ENCODE measurements at places on chromosomes 7 and 10.
A peak's percentile ranks its signal among the peaks of the same experiment; 100 is the strongest.

DNA sequence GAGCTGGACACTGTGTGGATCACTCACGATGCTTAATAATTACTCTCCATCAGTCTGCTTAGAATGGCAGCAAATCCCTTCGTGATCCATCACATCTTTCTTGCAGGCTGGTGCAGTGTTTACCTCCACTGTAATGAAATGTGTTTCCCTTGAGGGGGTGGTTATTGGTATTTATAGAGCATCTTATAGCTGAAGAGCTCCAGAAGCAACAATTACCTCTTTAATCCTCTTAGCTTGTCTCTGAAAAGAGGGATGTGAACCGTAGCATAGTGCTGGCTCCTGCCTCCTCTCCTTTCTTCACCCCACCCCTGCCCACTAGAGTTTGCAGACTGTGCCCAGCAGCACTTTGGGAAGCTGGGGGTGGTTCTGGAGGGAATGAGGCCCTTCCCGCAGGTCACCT, 132.6 kb downstream of the CAMK1D start:
- no peak for DNase-seq

GRCh38 chr7:91503934-91504555, 239.8 kb downstream of the FZD1 start:
- no peak for DNase-seq

DNA sequence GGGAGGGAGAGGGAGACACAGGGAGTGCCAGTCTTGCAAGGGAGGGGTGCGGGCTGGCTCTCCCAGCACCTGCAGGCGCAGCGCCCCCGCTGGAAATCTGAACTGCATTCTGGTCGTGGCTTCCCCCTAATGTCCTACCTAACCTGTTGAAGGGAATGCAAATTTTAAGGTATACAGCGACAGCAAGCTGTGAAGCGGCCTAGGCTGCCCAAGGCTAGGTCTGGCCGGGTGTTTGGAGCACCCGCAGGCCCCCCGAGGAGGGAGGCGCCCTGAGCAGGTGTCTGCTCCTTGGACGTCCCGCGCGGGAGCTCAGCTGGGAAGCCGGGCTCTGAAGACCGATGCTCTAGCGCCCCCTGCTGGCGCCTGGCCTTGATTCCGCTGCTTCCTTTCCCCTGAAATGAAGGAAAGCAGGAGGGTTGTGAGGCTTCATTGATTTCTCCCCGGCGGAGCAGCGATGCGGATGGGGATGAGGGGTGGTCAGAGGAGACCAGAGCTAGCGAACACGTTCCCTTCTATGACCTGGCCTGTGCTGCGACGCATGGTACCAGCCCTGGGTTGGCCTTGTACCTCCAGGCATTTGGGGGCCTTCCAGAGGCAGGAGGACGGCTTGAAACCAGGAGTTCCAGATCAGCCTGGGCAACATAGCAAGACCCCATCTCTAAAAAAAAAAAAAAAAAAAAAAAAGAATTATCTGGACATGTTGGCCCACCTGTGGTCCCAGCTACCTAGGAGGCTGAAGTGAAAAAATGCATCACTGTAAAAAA, 601.3 kb downstream of the GALNT17 start:
- DNase-seq: peak; percentile 65

DNA sequence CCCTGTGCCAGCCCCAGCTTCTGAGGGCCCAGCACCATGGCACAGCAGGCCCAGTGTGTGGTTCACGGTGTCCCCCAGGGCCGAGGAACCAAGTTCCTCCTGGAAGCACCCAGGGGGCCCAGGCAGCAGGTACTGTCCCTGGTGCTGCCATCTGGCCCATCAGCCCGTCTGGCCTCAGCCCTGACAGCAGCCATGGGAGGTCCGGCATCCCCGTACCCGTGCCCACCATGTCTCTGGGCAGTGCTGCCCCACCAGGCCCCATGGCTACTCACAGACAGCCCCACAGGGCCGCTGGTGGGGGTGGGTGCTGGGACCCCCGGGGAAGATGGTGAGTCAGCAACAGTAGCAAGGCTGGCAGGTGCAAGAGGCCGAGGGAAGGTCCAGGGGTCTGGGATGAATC, 32.8 kb downstream of the STK32C start:
- no peak for DNase-seq

- no peak for DNase-seq
Observed at GRCh38 chr10:78910886-78911285, 157.9 kb upstream of the ZMIZ1 start.

- no peak for DNase-seq
Observed at GRCh38 chr10:131743190-131744151, 157.3 kb upstream of the PPP2R2D start.

DNA sequence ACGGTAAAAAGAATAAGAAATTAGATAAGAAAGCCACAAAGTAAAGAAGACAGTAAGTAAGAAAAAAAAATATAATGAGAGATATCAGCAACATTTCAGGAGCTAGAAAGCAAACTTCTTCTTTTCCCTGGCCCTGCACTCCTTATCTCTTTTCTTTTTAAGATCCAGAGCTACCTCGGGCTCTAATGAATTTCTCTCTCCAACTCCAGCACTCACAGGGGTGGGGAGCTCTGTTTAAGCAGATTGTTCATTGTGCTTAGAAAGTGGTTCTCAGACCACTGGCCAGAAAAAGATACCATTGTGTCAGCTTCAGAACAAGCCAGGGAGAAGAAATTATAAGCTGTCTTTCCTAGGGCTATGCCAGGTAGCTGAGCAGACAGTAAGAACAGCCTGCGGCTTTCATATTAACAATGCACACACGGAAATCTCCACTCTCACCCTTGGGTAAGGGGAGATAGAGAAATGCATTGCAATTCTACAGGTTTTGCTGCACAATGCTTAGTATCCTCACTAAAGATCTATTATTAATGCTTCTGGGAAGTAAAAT, 19.3 kb downstream of the OR2F1 start:
- DNase-seq: no peak

DNA sequence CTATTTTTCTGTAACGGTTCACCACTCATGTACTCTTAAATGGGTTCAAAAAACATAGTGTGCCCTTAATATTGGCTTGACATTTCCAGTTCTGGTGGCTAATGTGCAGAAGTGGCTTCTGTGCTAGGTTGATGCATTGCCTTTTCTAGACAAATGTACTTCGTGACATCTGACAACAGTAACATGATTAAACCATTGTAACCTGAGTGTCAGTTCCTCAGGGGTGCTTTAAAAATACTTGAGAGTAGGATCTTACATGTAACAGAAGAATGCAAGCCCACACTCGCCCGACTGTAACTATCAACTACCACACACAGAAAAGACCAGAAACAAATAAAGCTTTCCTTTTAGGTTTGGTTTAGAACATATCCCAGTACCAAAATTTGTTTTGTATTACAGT, 393.4 kb upstream of the NFE2L3 start:
- DNase-seq: no peak

- no peak for DNase-seq
Observed at GRCh38 chr7:43742692-43743091, 13.4 kb upstream of the COA1 start.

- no peak for DNase-seq
Observed at GRCh38 chr10:8137272-8137681, 82.8 kb downstream of the GATA3 start.

GRCh38 chr7:5396999-5397663, 26.5 kb downstream of the TNRC18 start:
- DNase-seq: no peak

DNA sequence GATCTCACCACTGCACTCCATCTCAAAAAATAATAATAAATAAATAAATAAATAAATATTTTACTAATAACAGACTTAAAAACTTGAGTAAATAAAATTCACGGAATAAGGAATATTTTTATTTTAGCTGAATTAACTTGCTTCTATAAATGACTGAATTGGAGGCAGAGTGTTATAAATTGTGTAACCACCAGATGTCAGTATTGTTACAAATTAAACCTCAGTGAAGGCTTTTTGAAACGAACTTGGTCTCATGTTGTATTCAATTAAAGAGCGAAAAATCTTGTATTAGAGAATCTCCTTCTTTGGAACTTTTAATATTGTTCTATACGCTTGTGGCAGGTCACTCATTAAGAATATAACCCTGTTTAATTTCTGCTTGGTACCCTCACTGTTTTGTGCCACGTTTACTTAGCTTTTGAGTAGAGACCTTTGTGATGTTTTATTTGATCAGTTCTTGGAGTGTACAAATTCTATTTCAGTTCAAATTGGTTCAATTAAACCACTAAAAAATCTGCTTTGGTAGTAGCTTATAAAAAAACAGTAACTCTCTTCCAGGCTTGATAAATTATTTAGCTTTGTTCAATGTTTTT, 45.6 kb upstream of the SCIN start:
- peak; percentile 9 for DNase-seq

GRCh38 chr7:98598846-98599615, 18.1 kb upstream of the NPTX2 start:
- no peak for DNase-seq

- no peak for DNase-seq
Observed at GRCh38 chr10:111425459-111425858, 348.6 kb downstream of the ADRA2A start.

DNA sequence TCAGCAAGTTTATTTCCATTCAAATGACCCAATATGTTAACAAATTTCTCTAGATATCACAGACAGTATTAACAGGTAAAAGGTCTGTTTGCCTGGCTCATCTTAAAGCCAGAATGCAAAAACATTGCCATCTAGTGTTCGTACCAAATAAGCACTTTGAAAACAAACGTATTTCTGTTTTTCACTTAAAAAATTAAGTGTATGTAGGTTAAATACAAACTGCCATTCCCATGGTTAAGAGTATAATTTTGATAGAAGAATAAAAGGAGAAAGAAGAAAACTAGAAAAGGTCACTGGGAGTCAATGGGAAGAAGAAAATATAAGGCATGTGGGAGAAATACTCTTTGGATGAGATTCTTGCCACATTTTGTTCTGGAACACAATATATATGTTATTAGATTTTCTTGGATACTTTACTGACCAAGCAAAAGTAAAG, 51.0 kb downstream of the ORC5 start:
- DNase-seq: no peak

DNA sequence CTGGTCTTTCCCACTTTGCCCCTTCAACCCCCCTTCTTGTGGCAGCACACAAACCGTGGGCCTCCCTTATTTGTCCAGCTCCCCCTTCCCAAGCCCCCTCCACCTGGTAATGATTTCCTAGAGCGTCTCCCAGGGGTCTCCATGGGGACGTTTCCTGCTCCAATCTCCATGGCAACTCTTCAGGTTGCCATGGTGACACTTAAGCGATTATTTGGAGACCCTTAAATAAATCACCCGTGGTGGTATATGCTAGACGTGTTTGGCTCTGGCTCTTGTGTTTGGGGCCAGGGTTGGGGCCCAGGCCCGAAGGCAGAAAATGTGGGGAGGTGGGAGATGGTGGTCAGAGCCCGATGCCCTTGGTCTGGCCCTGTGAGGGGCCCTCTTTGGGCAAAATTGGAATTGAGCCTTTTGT, 41.1 kb upstream of the DLG5 start:
- DNase-seq: no peak

- no peak for DNase-seq
Observed at GRCh38 chr7:25900245-25900644, 251.8 kb upstream of the NFE2L3 start.

DNA sequence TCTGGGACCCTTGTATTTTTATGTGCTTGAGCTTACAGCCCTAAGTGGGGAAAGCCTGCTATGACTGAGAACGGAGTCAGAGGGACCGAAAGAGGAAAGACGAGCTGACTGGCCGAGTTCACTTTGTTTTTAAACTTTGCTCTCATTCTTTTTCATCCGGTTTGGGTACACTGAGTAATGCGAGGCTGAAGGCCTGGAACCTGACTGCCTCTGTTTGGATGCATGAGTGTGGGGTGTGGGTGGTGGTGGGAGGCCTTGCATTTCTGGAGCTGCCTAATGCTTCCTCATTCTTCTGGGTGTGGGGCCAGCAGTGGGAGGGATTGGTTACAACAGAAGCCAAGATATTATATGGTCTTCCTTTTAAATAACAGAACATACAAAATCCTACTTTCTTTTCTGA, 155.5 kb downstream of the BUB3 start:
- no peak for DNase-seq

GRCh38 chr7:66666313-66666952, 37.8 kb downstream of the KCTD7 start:
- no peak for DNase-seq

DNA sequence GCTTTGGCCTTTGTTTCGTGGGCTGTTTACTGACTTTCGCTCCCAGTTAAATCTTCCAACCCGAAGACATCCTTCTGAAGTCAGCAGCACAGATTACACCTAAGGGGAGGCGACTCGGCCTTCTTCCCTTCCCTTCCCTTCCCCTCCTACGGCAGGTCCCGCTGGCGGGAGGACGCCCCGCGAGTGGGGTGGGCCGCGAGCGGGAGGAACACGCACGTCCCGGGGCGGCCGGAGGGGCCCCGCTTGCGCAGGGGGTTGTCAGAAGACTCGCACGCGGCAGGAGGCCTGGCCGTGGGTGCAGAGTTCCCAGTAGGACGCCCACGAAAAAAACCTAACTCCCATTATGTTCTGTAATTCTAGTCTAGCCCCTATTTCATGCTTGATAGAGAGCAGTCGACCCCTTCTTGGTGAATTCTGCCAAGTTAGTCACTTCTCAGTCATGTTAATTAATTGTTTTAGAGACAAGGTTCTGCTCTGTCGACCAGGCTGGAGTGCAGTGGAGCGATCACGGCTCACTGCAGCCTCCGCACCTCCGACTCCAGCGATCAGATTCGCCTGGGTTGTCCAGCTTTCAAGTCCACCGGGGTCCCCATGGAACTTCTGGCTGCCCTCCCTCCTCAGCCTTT, 19.2 kb upstream of the ZNF32 start:
- DNase-seq: no peak

DNA sequence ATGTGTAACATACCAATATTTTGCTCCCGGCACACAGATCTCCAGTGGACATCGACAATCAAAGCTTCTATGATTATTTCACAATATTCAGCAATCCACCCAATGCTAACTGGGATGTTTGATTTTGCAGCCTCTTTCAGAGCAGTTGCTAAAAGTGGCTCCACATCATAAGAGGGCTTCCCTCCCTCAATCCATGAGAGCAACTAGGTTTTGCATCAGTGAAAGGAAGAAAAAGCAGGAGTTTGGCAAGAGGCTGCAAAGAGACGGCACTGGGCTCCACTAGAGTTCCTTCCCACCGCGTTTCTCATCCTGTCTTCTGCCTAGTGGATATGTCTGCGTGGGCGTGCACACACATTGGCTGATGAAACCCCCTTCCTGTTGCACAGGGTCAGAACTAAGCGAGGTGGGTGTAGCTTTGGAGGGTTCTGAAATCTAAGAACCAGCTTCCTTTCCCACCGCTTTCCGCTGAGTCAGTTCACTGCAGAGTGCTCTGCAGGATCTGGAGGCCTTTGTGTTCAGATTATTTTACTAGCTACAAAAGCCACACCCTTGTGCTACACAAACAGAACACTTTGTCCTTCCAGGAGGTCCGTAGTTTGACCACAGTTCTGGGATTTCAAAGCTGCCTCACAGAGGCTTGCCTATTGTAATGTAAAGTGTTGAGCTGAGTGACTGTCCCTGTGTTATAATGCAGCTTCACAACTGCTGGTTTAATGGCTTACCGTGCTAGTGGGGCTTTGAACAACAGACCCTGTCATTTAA, 28.1 kb downstream of the ARL4A start:
- peak; percentile 45 for DNase-seq

DNA sequence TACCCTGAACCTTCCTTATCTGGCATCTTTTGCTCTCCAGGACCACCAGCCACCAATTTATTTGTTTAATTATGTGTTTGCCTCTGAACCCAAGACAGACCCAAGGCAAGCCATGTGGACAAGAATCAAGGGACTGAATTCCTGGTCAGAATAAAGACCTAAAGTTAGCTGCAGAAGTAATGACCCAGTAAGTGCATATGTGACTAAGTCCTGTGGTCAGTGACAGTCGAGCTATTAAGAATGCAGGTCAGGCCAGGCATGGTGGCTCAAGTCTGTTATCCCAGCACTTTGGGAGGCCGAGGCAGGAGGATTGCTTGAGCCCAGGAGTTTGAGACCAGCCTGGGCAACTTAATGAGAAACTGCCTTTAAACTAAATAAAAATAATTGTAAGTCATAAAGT, 139.4 kb downstream of the CCDC71L start:
- DNase-seq: no peak
